Activated CD8-positive, alpha-beta T cell treated with anti-CD3 and anti-CD28 coated beads, Interleukin-2, amount 10 ng/mL, durations not matched to agents 7 days and 5 days (primary cell): ENCODE measurements at places on chromosomes 16 and 17.

- no peak for DNase-seq
These were observed 4.8 kb downstream of the ATP1B2 start for GRCh38 chr17:7655541-7655840.

DNA sequence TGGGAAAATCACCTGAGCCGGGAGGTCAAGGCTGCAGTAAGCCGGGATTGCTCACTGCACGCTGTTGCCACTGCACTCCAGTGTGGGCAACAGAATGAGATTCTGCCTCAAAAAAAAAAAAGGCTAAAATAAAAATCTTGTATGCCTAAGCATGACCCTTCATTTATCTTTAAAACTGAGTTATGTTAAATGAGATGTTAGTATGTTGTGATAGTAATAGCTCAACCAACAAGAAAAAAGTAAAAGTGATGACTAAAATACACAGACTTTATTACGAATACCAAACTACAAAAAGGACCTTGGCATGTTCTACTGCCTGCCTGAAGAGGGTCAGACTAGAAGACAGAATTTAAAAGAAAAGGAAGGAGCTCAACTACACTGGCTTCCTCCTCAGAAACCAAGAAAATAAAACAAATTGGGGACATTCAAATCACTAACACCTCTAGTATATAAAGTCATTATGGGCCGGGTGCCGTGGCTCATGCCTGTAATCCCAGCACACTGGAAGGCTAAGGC, 4.4 kb downstream of the SMURF2 start:
- DNase-seq, result no peak

DNA sequence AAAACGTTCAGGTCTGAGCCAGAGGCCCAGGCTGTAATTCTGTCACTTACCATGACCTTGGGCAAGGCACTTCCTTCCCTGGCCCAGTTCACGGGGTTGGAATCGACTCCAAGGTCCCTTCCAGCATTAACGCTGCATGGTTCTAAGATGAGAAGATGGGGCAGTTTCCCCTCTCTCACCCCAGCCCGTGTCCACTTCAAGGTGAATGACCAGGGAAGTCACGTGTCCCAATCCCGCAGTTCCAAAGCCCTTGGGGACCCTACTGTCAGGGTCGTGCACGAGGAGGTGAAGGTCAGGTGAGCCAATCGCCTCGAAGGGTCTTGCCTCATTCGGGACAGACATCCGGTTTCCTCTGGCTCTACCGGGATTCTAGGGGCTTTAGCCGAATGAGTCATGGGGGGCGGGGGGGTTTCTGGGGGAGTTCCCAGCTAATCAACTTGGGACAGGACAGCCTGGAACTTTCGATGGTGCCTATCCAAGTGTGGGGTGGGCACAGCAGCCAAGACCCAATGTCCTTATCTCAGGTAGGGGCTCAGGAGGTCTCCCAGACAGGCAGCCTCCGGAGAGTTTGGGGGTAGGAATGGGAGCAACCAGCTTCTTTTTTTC, 762 bp upstream of the CSF3 start:
- no peak for DNase-seq

DNA sequence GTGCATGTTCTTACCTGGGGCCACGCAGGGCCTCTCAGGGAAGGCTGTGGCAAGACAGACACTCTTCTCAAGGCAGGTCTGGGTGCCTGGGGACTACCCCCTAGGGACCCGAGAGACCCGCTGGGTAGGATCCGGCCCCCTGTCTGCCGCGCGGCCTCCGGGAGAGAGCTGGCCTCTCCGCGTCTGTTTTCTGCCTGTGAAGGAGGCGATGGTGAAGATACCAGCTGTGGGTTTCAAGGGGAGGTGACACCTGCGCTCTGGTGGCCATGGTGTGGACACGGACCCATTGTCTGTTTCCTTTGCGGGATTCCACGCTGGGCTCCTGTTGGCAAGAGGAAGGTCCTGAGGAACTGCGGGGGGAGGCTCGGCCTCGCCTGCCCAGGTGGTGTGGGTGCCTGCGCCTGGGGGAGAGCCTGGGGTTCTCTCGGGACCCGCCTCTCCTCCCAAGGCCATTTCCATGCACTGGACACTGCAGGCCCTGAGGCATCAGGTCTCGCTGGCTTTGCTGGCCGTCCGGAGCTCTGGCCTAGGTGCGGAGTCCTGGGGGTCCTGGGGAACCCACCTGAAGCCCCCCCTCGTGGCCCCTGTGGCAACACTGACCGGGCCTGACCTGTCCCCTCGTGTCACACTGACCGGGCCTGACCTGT, 12.2 kb upstream of the METRNL start:
- no peak for DNase-seq

DNA sequence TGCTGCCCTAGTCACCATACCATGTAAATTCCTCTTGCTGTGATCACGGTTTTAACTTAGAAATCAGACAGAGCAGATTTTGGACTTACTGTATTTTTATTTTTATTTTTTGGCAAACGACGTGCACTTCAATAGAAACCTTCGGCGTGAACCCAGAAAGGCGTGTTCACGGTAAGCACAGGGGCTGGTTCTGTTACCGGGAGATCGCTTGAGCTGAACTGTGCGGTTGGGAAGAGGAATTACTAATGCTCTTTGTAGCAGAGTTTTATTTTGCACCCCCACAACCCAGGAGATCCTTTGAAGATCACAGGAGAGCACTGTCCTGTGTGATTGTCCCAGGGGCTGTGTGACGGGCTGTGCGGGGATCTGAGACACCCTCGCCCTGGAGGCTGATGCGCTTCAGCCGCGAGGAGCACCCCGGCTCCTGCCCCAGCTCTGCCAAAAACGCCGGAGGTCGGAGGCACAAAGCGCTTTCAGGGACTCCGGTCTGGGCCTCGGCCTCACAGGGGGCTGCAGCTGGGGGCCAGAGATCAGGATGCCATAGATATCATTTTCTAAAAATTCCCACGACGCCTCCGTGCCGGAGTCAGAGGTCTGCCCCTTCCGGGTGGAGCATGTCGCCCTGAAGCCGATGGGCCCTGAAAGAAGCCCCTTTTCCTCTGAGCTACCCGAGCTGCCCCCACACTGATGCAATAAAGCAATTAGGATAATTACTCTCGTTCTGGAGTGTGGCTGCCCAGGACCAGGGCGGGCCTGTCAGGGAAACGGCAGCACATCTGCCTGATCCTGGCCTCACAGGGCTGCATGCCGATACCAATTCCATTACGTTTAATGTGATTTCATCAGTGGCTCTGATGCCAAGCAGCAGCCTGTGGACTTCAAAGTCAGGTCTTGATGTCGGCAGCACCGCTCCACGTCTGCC, 71.8 kb downstream of the LMF1 start:
- no peak for DNase-seq

DNA sequence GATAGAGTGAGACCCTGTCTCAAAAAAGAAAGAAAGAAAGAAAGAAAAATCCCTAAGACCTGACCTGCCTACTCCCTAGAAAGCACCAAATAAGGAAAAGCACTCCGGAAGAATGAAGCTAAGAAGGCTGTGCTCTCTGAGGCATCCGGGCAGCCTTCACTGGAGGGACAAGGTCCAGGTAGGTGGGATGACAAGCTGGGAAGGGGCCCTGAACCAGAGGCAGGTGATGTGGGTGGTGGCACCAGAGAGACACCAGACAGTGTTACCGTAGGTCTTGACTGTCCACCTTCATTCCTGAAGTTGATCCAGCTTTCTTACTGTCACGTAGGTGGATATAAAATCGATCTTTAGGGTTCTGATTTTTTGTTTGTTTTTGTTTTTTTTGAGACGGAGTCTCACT, 26.3 kb downstream of the SMTNL2 start:
- no peak for DNase-seq

GRCh38 chr16:24062270-24062817, 193.8 kb upstream of the CACNG3 start:
- no peak for DNase-seq

GRCh38 chr17:29252101-29252791, 5.6 kb downstream of the CRYBA1 start:
- DNase-seq, result no peak

- DNase-seq, result no peak
These were observed 62.3 kb downstream of the VPS53 start for GRCh38 chr17:652314-652713.

- DNase-seq, result no peak
These were observed 4.2 kb downstream of the CCL3 start for GRCh38 chr17:36085765-36086164.

DNA sequence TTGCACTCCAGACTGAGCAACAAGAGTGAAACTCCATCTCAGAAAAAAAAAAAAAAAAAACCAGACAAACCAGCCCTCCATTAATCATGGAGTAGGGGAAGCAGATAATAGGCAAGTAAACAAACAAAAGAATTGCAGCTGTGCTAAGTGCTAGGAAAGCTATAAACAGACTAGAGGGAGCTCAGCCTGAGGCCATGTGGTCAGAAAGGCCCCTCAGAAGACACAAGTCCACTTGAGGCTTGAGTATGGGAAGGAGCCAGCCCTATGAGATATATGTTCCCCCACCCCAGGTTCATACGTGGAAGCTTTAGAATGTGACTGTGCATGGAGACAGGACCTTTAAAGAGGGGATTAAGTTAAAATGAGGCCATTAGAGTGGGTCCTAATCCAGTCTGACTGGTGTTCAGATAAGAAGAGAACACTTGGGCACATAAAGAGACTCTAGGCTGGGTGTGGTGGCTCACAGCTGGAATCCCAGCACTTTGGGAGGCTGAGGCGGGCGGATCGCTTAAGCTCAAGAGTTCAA, 132.6 kb upstream of the NOL11 start:
- DNase-seq, result no peak

DNA sequence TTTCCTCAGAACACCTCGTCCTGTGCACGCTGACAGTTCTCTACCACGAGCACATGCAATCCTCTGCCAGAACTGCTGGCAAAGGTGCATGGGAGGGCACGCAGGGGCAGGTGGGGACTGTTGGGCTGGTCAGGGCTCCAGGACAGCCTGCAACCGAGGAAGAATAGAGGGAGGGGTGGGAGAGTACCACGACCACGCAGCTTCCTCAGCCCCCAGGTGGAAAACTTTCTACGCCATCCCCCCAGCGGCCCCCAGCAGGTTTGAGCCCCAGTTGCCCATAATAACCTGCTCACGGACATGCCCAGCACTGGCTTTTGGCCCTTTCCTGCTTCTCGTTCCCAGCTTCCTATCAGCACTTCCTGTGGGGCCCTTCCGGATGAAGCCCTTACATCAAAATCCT, 199.3 kb downstream of the C16orf95 start:
- no peak for DNase-seq

- no peak for DNase-seq
These were observed 13.5 kb downstream of the ADORA2B start for GRCh38 chr17:15958484-15958854.

GRCh38 chr17:71679832-71680231, 441.0 kb upstream of the SOX9 start:
- no peak for DNase-seq

DNA sequence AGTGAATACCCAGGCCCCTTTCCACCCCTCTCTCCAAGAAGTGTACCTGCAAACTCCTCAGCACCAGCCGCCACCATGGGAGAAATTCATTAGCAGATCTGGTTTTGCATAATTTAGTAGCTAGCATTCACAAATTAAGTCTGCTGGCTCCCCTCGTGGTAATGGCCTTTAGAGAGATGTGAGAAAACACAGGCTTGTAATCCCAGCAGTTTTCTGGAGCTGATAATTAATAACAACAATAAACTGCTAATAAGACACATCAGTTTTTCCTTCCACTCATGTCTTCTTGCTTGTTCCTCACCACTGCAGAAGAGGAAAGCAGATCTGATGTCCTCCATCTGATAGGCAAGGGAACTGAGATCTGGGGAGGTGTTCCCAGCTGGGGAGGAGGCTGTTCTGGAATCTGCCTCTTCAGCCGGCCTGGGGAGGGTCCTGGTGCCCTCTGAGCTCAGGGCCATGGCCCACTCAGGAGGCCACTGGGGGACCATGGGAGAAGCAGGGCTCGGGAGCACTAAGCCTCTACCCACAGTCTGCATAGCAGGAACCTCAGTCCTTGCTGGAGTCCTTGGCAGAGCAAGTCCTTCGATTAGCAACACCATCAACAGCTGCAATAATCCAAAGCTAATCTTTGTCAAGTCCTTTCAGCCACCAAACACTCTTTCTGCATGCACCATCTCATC, 74.2 kb upstream of the DNAJA2 start:
- no peak for DNase-seq

DNA sequence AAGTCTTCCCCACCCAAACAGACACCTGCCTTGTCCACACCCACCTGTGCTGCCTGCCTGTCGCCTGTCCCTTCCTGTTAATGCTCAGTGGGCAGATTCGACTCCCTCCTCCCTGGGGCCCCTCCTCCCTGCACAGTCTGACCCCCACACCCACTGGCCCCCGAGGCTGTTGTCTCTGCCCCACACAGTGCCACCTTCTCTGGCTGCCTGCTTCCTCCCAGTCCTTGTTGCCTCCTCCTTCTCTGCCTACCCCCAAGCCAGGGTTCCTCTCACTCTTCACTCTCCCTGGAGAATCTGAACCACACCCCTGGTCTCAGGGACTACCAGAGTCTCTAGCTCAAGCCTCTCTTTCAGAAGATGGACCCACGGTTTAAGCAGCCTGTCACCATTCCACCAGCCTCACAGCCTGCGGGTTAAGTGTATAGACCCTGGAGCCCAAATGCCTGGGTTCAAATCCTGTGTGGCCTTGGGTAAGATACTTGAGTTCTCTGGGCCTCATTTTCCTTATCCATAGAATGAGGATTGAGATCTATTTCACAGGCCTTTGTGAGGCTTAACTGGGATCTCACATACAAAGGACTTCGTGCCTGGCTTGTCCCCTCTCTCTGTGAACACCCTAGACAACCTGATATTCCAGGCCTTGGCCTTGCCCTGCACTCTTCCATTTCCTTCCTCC, 3.8 kb upstream of the ARHGAP23 start:
- DNase-seq, result no peak

GRCh38 chr17:43813386-43813785, 19.6 kb downstream of the MPP3 start:
- DNase-seq, result no peak

- no peak for DNase-seq
These were observed 24.4 kb downstream of the TNFRSF13B start for GRCh38 chr17:16947470-16947869.

DNA sequence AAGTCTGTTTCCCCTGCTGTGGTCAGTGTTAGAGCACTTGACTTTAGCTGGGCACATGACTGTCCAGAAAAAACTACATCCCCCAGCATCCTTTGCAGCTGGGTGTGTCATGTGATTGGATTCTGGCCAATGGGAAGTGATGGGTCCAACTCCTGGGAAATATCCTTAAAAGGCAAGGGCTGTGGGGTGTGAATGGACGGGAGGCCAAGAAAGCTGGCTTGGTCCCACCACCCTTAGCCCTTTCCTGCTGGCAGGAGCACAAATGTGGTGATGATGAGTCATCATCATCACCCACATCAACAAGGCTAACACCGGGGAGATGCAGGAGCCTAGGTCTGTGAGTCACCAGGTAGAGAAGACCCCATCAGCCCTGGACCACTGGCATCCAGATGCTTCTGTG, 341.7 kb downstream of the C16orf95 start:
- no peak for DNase-seq

- no peak for DNase-seq
These were observed 3.3 kb upstream of the KRT35 start for GRCh38 chr17:41483991-41484826.

GRCh38 chr16:8375232-8375587, 215.1 kb downstream of the TMEM114 start:
- no peak for DNase-seq

GRCh38 chr16:68197250-68197649, 38.7 kb downstream of the ESRP2 start:
- DNase-seq, result no peak
